NCI-H1105 treated with DMSO at 0.1 percent for 48 hours (cell line): ENCODE measurements at places on chromosomes 1 and 21.

DNA sequence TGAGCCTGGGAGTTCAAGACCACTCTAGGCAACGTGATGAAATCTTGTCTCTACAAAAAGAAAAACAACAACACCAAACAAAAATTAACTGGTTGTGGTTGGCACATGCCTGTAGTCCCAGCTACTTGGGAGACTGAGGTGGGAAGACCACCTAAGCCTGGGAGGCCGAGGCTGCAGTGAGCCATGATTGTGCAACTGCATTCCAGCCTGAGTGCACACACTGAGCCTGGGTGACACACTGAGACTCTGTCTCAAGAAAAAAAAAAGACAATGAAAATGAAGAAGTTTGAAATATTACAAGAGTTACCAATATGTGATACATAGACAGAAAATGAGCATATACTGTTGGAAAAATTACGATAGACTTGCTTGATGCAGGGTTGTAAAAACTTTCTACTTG is 31.9 kb downstream of the PDC start:
- DNase-seq, result no peak

DNA sequence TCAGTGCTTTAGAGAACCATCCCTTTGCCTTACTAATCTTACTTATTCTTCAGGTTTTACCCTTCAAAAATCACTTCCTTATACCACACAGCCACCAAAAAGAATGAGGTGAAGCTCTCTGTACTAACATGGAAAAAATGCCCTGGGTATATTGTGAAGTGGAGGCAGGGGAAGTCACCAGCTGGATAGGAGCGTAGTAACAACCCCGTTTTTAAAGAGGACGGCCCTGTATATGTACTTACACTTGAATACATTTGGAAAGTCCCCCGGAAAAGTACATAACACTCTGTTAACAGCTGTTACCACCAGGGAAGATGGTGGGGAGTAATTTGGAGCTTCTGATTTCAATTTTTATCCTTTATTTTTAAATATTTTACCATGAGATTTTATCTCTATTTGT is 28.2 kb upstream of the KHDRBS1 start:
- no peak for DNase-seq

DNA sequence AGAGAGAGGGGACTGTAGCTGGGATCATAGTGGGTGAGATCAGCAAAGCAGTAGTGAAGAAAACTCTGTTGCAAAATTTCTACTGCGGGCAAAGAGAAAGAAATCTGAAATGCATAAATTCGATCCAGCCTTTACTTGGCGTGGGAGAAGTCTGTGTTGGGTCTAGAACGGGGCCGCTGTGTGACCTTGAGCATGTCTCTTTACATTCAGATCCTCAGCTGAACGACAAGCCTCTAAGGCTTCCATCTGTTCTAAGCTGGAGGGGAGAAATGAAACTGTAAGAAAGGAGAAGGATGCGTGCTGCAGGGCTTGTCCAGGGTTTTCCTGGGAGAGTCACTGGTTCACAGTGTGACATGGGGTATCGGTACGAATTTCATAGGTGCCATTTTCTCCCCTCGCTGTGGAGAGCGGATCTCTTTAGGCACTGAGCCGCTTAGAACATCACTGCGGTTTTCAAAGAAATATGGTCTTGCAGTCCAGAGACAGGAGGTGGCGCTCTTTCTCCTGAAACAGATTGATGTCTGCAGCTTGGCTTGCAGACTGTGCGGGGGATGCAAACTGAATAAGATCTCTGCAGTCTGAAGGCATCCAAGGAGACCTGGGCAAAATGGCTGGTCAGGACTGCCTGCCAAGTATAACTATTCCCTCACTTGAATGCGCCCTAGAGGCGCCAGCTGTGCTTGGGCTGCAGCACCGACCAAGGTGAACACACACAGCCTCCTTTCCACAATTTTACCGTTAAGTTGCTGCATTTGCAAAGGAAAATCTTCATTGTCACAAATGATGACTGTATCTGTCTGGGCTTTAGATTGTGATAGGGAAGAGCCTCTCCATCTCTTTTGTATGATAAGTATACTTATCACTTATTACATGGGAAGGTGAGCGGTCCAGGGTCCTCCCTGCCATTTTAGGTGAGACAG is 104.1 kb downstream of the XCL2 start:
- peak; percentile 40 for DNase-seq

- no peak for DNase-seq
These were observed 3.1 kb upstream of the TINAGL1 start for GRCh38 chr1:31573261-31573660.

DNA sequence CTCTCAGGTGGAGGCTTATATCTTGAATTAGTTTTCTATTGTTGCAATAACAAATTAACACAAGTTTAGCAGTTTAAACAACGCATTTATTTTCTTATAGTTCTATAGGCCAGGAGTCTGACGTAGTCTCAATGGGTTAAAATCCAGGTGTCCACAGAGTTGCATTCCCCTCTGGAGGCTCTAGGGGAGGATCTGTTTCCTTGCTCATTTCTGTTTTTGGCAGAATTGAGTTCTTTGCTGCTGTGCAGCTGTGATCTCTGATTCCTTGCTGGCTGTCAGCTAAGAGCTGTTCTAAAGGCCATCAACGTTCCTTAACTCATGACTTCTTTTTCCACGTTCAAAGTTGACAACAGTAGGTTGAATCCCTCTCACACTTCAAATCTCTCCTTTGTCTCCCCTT is 31.8 kb downstream of the S100A10 start:
- DNase-seq, result no peak

DNA sequence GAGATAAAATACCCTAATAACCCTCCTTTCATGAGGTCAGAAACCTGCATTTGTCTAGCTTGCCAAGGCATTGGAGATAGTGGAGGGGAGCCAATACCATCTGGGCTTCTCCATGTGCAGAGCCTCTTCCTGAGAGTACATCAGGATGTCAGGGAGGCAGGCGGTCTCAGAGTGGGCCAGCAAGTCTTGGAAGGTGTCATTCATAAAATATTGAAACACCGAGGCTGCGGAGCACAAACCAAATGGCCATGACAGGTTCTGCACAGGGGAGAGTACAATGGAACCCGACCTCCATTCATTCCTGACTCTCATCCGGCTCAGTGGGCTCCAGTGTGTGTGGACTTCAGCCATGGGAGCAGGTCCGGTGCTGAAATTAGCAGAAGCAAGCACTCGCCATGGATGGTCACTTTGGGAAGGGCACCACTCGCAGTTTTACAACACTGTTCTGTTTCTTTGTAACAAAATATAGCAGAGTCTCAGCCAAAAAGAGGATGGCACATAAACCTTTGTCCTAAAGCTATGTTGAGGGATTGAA is 446.6 kb downstream of the SIPA1L2 start:
- DNase-seq, result no peak

- DNase-seq, result no peak
These were observed 15.2 kb downstream of the F3 start for GRCh38 chr1:94526152-94526980.

GRCh38 chr1:202199040-202199889 is 5.7 kb downstream of the LGR6 start:
- no peak for DNase-seq

DNA sequence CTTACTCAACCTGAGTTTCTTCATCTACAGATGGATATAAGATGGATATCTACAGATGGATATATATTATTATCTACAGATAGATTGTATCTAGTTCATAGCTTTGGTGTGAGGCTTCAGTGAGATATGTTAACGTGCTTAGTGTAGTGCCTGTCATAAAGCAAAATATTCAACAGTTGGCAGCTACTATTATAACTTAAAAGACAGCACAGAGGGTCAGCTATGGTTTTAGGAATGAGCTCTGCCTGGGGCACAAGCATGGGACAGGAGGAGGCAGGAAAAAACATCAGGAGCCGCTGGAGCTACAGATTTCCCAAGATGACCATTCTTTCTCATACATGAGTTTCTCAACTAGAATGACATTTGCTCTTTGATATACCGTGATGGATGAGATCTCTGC is 1.3 kb upstream of the CYB5R1 start:
- DNase-seq, result no peak

- no peak for DNase-seq
These were observed 8.1 kb upstream of the XCL1 start for GRCh38 chr1:168568346-168568745.

- no peak for DNase-seq
These were observed 1.2 kb upstream of the CDA start for GRCh38 chr1:20587661-20588053.

GRCh38 chr1:94686882-94687281 is 133.3 kb upstream of the SLC44A3 start:
- DNase-seq, result no peak

DNA sequence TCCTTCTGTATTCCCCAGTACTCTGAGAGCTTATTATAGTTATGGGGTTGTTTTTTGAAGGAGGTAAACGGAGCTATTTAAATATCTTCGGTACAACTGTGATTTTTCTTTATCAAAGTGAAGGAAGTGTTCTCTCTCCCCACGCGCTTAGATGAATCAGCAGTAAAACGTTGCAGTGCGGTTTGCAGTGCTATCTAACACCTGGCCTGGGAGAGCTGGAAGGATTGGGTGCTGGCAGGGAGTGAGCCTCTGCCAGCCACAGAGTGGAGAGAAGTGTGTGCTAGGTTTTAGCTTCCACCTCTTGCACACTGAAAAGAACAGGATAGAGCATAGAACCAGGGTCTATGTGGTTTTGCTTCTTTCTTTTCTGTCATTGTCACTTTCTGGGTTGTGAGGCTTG is 165.9 kb downstream of the SDCCAG8 start:
- peak; percentile 51 for DNase-seq

GRCh38 chr1:170355267-170355801 is 176.6 kb upstream of the GORAB start:
- no peak for DNase-seq

- DNase-seq, result no peak
These were observed 67.1 kb downstream of the ADARB1 start for GRCh38 chr21:45141507-45141906.

GRCh38 chr1:28878796-28879195 is 35.6 kb upstream of the EPB41 start:
- no peak for DNase-seq

- no peak for DNase-seq
These were observed 37.4 kb upstream of the FAM131C start for GRCh38 chr1:16110884-16111283.

DNA sequence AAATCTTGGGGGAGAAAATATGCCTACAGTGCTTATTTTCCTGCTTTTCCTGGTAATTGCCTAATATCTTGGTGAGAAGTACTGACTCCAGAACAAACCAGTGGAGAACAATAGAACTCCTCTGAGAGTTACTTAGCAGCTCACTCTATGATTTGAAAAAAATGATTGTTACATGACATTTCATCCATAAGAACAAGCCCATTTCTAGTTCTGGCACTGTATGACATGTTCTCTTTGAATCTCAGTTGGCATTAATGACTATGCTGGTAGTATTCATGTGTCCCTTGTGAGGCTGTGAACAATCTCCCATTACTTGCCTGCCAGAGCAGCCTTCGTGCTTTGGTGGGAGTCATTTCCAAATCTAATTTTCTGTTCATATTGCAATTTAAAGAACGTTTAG is 58.0 kb downstream of the CLIC4 start:
- DNase-seq, result no peak

DNA sequence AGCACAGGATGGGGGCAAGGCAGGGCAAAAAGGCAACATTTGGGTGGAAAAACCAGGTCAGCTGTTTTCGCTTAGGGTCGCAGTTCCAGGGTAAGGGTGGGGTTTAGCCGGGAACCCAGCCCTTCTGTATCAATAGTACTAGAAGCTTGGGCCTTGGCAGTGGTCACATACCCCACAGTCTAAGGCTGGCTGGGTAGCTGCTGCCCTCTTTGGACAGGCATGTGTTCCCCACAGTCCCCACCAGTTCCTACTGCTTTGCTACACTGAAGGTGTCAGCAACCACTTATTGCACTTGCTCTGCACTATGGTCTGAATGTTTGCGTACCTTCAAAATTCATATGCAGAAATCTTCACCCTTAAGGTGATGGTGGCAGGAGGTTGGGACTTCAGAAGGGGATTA is 349.8 kb downstream of the LTN1 start:
- no peak for DNase-seq

DNA sequence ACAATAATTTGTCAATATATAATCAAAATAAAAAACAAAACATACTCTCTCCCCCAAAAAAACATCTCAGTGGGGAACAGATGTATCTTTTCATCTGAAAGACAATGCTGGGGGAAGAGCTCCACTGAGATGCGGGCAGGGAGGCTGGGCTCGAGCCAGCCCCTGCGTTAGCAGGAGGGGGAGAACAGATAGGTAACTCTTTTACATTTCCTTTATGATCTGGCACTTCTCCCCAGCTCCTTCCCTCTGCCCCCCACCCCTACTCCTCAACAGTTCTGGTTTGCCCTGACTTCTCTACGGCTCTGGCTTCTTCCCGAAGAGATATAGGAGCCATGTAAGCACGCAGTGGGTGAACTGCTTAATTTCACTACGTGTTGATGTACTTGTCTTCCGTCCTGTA is 12.4 kb downstream of the LEPR start:
- DNase-seq, result no peak
